GM23338 (cell line): ENCODE measurements at places on chromosomes 3 and 15.

GRCh38 chr15:66619152-66619903 lies 53.5 kb upstream of the LCTL start:
- DNase-seq, result peak; percentile 92

DNA sequence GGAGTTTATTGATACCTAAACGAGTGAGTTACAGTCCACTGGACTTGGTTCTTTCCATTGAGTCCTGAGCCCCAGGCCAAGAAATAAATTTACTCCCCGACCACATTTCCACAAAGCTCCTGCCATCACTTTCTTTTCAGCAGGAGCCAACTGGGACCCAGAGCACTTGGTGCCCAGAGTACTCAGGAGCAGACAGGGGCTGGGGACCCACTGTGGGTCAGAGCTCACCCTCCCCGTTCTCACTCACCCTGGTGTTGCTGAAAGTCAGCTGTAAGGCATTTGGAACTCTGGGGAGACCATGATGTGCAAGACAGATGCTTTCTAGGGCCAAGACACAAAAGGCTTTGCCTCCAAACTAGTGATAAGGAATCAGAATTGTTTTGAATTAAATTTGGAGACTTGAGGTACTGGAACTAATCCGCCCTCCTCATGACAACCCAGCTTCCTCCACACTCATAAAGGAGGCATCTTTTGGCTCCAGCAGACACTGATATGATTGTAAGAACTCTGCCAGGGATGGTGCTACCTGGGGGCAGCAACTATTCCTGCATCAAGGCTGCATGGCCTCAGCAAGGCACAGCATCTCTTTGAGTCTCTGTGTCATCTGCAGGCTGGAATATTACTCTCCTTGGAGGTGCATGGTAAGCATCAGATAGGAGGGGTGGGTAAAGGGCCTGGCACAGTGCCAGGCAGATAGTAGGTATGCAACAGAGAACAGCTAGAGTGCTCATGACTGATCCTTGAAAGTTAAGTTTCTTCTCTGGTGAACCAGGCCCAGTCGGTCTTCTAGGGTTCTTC lies 7.3 kb upstream of the CAMK1 start:
- DNase-seq, result no peak

- no peak for DNase-seq
Measured at GRCh38 chr15:42373274-42373673, 14.0 kb downstream of the CAPN3 start.

DNA sequence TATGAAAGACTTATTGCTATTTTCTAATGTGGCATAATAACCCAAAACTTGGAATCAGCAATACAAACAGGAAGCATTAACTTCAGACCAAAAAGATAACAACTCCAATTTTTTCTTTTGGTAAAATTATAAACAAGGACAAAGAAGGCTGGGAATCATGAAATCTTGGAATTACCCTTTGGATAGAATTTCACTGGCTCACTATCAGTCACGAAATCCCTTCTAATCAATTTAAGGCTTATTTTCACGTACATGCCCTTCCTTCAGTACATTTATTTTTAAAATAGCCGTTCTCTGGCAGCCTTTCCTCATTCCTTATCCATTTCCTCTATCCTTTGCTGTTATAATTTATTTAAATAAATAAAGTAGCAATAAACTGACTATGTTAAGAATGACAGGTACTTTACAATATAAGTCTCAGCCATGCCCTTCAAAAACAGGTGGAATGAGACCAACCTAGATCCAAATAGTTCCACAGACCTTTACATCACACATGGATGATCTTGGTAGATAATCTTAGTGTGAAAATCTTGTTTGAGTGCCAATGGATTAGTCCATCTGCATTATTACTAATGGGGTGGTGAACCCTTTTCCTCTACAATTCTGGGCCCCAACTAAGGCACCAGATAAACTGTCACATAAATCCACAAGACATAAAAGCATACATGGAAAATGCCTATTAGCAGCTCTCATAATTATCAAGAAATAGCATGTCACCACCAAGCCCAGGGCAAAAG lies 38.9 kb downstream of the ABI3BP start:
- DNase-seq, result no peak

- no peak for DNase-seq
Measured at GRCh38 chr15:31269816-31270575, 56.6 kb upstream of the KLF13 start.

DNA sequence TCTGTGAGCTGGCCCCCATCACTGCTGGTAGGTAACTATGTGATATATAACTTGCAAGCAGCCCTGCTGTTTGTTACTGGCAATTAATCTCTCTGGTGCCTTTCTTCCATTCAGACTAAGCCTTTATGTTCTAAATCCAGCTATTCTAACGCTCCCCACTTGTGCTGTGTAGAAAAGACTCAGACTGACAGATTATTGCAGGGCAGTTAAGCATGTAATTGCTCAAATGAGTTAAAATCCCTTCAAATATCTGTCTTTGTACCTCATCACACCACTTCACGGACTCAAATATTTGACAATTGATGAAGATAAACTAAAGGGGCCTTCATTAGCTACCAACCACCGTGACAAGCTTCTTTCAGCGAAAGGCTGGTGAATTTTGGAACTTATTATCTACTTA lies 416.2 kb downstream of the NR2F2 start:
- DNase-seq, result no peak

- no peak for DNase-seq
Measured at GRCh38 chr15:63718590-63719035, 115.1 kb downstream of the HERC1 start.

- DNase-seq, result no peak
Measured at GRCh38 chr3:150613709-150614480, 10.8 kb downstream of the SELENOT start.

- DNase-seq, result no peak
Measured at GRCh38 chr15:94312946-94313345, 81.6 kb downstream of the MCTP2 start.

GRCh38 chr15:90885432-90886290 lies 1.4 kb downstream of the FES start:
- DNase-seq, result peak; percentile 84

GRCh38 chr3:126355777-126356372 lies 1.3 kb downstream of the KLF15 start:
- peak; percentile 93 for DNase-seq

- DNase-seq, result no peak
Measured at GRCh38 chr15:56587686-56588085, 122.7 kb upstream of the MNS1 start.

- peak; percentile 46 for DNase-seq
Measured at GRCh38 chr3:184757022-184757651, 45.3 kb upstream of the MAGEF1 start.

GRCh38 chr3:99542767-99543518 lies 95.5 kb upstream of the COL8A1 start:
- peak; percentile 26 for DNase-seq

DNA sequence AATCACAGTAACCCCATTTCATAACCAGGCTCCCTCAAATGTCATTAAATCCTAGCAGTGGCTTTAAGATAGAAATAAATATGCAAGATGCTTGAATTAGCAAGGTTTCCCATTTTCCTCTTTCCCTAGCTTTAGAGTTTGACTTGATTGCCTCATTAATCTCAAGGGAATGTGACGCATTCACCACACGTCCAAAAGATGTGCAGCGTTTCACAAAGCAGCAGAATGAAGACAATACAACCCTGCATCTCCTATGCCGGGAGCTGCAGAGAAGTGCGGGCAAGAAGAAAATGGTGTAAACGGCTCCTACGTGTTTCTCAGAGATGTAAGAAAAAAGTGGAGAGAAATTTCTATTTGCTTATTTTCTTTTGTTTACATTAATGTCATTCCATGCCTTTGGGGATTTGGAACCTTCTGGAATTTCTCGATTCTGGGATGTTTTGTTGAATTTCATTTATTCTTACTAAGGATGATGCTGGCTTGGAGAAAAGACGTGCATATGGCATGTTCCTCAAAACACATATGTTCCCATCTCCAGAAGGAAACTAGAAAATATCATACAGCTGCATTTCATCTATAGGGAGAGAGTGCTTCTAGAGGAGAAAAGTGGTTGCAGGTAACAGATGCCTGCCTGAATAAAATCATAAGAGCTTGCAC lies 27.8 kb upstream of the FRMD4B start:
- DNase-seq, result no peak

DNA sequence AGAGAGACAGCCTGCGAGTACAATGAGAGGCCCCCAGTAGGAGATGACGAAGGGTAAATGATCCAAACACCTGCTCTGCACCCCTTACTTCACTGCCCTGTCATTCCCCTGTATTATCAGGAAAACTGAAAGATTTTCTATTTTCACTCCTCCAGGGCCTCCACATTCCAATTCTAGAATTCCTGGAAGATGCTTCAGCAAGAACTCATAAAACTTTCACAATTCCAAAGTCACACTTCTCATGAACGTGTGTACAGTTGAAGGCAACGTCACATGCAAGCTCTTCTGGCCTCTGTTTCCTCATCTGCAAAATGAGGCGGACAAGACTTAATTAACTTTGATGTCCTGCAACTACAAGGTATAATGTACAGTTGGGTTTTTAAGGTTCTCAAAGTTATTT lies 62.8 kb upstream of the SPATA12 start:
- DNase-seq, result no peak

DNA sequence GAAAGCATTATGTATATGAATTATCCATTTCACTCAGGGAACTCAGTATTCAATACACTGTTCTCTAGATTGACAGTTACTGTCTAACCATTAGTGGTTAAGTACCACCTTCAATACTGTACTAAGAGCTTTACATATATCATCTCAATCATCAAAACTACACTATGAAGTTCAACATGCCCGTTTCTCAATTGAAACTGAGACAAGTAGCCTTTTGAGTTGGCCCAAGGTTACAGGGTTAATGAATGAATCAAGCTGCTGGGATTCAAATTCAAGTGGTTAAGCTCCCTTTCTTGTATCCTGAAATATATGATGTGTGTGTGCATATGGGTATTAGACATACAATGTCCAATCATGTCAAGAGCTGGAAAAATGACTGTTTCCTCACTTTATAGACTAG lies 5.8 kb downstream of the TASOR start:
- no peak for DNase-seq

DNA sequence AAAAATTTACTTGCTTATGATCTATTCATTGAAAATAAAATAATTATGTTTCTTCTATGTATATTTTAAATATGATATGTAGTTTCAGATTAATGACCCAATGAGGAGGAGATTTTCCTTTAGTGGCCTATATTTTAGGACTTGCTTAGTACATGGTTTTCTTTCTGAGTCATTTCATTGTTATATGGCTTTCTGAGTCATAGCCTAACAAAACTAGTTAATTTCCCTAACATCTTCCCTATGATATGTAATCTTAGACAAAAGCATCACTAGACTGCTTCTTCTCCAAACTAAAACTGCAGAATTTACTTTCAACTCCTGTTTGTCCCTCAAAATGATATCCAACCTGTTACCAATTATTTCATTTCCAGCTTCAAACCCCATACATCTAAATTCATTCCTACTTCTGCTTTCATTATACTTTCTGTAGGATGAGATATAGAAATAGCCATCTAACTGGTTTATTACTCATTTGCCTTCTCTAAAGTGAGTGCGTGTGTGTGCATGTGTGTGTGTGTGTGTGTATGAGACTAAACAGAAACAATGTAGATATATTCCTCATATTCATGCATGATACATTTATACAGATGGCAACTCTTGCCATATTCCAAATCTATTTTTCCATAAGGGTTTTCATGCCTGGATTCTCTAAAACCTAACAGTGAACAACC lies 915.0 kb upstream of the GBE1 start:
- no peak for DNase-seq

- DNase-seq, result no peak
Measured at GRCh38 chr3:47635536-47635935, 56.9 kb upstream of the CSPG5 start.

- no peak for DNase-seq
Measured at GRCh38 chr3:54967731-54968161, 39.9 kb upstream of the LRTM1 start.

DNA sequence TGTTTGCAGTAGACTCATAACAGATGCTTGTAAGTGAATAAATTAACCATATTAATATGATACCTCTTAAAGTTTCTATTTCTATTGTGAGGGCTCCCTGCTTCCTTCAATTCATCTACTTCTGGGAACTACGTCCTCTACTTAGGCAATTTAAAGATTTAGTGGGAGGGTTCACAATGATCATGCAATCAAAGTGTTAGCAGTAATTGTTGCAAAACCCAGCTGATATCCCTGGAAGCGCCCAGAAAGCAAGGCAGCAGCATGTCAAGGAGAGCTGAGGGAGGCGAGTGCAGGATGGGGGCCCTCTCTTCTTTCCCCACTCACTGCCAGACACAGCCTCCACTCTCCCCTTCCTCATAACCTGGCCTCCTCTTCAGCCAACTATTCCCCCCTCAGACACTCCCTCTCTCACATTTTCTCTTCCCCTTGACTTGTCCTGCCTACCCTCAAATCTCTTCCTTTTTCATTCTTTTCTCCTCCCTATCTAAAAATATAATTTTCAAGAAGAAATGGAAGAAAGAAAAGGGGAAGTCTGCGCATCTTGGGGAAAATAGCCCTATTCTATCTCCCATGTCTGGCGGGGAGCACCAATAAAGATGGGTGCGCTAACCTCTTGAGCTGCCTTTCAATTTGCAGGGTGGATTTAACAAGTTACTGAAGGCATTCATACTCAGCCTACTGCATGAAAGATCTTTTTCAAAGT lies 6.6 kb downstream of the TMEM212 start:
- no peak for DNase-seq

DNA sequence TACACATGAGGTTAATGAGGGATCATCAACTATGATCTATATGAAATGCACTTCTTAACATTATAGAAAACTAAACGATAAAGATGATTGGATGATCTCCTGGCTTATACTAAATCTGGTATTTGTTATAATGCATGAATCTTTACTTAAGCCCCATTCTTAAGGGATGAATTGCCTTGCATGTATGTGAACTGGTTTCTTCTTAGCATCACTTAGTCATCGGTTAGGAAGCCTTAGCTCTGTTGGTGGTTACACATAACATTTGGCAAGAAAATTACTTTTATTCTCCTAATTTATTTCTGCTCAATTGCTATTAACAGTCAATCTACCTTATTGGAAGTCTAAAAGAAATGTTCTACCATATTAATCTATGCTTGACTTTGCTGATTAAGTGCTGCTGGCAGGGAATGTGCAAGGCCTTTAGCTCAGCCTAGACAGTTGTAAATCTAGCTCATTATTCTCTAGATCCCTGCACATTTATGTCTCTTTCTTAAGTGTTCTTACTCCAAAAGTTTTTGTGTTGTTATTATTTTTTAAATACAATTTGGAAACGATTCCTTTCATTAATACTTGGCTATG lies 356.0 kb downstream of the ZPLD1 start:
- no peak for DNase-seq

DNA sequence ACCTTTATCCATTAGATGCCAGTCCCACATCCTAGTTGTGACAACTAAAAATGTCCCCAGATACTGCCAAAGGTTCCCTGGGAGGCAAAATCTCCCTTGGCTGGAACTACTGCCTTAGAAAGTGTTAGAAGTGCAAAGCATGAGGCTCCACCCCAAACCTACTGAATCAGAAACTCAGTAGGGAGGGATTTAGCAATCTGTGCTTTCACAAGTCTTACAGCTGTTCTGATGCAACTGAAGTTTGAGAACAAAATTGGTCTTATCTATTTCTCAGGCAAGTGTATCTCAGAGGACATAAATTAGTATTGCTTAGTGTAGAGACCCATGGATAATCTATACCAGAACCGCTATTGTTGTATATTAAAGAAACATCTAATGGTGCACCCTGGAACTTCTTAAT lies 70.2 kb downstream of the CLDN1 start:
- no peak for DNase-seq

GRCh38 chr3:30754426-30754825 lies 140.0 kb downstream of the GADL1 start:
- DNase-seq, result no peak

GRCh38 chr3:122458992-122459391 lies 43.1 kb upstream of the WDR5B start:
- DNase-seq, result peak; percentile 71
